ENCODE measurements at places on chromosomes 7 and 10.
A peak's percentile ranks its signal among the peaks of the same experiment; 100 is the strongest.

GRCh38 chr7:30926313-30926712 lies 14.7 kb downstream of the AQP1 start:
- no peak for DNase-seq

DNA sequence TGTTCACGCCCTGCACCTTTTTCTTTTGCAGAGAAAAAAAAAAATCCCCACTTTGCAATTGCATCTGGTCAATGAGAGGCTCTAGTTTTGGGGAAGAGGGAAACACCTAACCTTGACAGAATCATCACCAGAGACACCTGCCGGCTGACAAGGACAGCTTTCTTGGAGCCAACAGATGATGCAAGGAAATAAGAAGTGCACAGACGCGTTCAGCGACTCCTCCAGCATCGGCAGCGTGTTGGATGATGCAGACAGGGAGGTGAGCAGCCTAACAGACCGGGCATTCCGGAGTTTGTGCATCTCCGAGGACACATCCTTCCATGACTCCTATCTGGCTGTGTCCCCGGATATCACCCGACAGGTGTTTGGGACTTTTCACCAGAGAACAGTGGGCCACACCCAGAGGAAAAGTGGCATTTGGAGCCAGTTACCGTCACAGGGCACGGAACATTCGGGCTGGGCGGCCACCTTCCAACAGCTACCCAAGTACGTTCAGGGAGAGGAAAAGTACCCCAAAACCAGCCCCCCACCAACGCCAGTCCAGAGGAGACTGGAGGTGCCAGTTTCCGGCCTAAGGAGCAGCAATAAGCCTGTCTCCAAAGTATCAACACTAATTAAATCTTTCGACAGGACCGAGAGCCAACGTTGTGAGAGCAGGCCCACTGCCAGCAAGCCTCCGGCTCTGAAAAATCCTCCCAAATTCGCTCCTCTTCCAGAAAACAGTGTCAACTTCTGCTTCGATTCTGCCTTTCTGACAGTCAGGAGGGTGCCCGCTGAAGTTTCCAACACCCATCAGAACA lies 23.6 kb downstream of the C10orf71 start:
- DNase-seq = no peak

- peak; percentile 85 for DNase-seq
Measured at GRCh38 chr10:22335173-22335933, 9.9 kb upstream of the SPAG6 start.

DNA sequence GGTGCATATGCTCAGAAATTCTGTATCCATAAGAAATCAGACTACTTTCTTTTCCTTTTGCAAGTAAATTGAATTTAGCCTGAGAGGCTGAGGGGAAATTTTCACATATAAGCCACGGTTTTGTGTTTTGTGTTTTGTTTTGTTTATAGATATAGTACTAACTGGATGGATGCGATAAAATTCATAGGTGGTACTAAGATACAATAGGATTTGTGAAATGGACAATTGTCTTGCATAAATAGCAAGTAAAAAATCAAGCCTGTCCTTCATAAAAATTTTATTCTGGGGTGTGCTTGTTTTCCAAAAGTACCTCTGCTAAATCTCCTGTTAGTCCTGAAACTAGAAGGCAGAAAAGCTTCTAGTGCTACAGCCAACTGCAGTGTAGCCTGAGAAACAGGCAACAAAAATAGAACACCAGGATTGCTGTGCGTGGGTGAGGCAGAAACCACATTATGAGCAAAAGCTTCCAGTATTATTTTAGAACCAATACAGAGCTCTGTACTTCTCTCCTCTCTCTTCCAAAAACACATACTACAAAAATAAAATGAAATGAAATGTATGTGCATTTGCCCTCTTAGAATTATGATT lies 634 bp upstream of the HDAC9 start:
- DNase-seq = no peak

- no peak for DNase-seq
Measured at GRCh38 chr10:75276069-75276872, 40.5 kb upstream of the COMTD1 start.

DNA sequence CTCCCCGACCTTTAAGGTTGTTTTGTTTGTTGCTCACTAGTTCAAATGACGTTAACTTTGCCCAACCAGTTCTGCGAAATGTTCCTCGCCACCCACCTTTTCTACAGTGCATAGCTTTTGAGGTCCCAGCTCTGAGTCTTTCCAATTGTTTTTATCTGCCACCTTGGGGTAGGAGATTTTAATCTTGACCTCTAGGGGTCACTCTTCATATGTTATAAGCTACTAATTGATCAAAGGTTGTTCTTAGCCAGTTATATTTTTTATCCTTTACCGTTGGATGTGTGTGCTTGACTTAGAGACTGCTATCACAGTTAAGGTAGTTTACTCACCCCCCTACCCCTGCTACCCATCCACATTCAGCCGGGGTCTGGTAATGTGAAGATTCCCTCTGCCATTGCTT lies 372.4 kb downstream of the SUGCT start:
- DNase-seq = no peak

DNA sequence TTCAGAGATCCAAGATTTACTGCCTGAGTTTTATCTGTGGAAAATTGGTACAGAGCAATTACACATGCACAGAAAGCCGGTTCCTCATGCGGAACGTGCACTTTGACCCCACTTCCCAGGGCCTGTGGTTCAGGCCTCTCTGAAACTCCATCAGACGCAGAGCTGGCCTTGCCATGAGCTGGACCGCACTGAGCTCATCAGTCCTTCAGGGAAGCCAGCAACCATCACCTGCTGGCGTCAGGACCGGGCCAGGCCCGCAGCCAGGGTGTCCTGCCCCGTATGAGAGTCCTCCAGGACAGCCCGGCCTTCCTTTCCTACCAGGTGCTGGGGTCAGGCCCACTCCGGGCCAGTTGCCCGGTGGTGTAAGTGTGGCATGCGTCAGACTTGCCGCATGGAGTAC lies 446.5 kb upstream of the FOXK1 start:
- no peak for DNase-seq

- DNase-seq = no peak
Measured at GRCh38 chr10:60377042-60377352, 12.7 kb downstream of the ANK3 start.

- DNase-seq = no peak
Measured at GRCh38 chr10:132655735-132656134, 118.1 kb downstream of the INPP5A start.

- DNase-seq = no peak
Measured at GRCh38 chr7:41313171-41313570, 389.7 kb downstream of the INHBA start.

- DNase-seq = no peak
Measured at GRCh38 chr7:133642907-133643306, 390.0 kb downstream of the EXOC4 start.

DNA sequence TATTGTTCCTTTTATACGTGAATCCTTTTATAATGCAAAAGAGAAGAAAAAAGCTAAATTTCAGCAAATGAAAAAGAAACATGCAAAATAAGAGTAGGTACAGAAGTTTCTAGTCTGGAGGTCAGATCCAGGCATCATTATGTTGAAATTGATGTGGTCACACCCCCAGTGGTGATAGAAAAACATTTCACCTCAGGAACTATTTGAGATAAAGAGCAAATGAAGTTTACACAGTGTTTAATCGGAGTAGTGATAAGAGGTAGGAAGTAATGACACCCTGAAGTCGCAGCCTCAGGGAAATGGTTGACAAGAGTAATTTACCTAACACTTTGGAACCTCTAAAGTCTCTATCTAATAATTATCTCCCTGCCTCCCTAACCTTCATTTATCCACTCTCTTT lies 536.0 kb upstream of the STEAP1 start:
- DNase-seq = no peak

DNA sequence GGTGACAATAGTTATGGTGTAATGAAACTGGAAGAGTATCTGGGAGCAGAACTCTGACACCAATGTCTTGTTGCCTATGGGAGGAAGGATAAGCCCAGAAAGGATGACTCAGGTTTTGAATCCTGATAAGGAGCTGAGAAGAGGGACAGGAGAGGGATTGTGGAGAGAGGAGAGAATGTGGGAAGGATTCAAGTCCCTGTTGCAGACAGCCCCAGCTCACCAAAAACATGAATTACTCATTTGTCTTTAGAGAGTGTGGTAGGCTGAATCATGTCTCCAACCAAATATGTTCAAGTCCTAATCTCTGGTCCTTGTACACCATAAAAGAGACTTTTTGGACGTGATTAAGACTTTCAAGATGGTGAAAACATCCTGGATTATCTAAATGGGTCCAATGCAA lies 206.9 kb upstream of the PHYHIPL start:
- DNase-seq = no peak

DNA sequence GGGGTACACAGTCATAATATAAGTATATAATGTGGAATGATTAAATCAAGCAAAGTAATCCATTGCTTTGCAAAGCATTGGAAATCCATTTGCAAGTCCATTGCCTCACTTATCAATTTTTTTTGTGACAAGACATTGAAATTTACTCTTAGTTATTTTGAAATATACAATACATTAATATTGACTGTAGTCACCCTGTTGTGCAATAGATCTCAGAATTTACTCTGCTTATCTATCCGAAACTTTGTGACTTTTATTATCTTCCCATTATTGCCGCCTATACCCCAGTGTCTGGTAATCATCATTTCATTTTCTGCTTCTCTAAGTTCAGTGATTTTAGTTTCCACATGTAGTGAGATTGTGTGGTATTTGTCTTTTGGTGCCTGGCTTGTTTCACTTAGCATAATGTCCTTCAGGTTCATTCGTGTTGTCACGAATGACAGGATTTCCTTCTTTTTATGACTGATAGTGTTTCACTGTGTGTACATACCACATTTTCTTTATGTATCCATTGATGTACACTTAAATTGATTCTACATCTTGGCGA lies 5.8 kb downstream of the MALRD1 start:
- DNase-seq = no peak

DNA sequence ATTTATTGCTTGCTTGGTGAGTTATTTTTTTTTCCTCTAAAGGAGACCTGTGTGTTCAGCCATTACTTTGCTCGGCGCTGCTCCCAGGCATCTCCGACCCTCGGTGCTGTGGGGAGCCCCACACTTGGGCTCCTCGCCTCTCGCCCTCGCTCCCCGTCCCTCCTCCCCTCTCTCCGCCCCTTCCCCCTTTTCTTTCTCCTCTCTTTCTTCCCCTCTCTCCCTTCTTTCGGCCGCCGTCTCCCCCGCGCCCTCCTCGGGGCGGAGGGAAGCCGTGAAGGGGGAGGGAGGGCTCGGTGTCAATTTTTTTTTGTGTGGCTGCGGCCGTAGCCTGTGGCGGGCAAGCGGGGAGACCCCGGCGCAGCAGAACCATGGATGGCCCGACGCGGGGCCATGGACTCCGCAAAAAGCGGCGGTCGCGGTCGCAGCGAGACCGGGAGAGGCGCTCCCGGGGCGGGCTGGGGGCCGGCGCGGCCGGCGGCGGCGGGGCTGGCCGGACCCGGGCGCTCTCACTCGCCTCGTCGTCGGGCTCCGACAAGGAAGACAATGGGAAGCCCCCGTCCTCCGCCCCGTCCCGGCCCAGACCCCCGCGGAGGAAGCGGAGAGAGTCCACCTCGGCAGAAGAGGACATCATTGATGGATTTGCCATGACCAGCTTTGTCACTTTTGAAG lies 1.1 kb downstream of the AUTS2 start:
- no peak for DNase-seq

GRCh38 chr10:73954737-73955136 lies 43.2 kb upstream of the VCL start:
- DNase-seq = no peak

DNA sequence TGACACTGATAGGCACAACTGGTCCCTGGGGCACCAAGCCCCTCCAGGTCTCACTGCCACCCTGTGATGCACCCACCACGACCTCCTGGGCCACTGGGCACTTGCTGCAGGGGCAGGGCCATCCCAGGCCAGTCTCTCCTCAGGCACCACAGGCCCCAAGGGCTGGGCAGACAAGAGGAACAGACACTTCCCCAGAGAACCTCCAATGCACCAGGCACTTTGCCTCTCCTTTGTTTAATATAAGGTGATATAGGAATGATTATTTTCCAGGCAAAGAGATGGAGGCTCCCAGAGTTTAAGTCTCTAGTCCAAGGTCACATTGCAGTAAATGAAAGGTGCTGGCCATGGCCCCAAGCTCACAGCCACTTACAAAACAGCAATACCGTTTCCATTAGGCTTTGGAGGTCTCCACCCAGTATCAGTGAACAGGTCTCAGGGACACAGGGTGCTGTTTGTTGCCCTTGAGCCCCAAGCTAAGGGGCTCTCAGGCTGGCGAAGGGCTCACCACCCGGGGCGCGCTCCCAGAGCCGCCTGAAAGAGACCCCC lies 4.5 kb downstream of the DEPP1 start:
- DNase-seq = no peak

- DNase-seq = no peak
Measured at GRCh38 chr10:97778452-97779302, 6.9 kb upstream of the SFRP5 start.

DNA sequence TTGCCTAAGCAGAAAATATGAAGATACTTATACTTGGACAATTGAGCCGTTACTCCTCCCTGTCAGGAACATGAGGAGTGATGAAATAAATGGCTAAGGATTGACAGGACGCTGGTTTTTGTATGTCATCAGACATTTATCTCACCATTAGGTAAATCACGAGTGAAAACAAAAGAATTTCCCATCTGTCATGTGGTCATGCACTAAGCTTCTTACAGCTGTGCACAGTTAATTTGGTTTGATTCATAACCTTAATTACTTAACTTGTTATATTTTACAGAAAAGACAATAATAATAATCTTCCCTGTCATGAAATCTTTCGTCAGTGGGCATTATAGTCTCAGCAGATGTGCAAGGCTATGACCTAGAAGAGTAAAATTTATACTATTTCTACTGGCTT lies 266.5 kb downstream of the HGF start:
- no peak for DNase-seq

DNA sequence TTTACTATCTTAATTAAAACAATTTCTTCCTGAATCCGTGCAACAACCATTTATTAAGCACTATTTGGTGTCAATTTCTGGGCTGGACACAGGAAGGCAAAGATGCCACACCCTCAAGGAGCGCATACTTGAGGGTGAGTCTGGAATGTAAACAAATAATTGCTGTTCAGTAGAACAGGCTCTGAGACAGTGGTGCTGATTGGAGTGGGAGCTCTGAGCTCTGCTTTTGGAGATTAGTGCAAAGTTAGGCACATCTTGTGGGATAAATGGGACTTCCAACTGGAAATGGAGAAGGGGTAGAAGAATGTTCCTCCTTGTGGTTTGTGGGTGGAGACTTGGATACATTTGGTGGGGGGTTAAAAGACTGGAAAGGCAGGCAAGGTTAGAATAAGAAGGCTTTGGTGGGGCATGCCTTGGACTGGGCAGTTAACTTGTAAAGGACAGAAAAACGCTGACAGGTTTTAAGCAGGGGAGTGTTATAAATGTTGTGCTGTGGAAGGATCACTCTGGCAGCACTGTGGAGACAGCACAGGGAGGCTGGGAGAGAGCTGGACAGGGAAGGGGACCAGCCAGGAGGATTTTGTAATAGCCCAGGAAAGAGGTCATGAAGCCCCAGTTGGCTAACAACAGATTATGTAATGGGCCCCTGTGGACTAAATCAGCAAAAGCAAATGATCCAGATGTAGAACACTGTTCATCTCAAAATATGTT lies 80.7 kb downstream of the ZNF365 start:
- no peak for DNase-seq

DNA sequence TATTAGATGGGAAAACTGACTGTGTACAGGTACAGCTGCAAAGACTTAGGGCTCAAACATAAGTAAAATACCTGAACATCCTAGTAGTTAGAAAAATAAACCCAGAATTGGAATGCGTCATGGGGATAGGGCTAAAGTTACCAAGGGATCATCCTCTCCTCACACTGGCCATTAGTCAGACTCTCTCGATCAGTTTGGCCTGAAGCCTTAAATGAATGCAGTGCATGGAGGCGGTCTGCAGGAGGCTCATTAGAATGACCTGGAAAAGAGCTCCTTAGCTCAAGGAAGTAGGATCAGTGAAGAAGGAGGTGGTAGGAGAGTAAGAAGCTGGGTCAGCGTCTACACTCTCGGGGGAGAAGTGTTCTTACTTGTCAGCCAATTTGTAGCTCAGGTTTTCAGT lies 35.3 kb downstream of the DENND2A start:
- no peak for DNase-seq
